ENCODE measurements at places on chromosomes 5 and 9.

- DNase-seq = no peak
These were observed 10.7 kb downstream of the IL4 start for GRCh38 chr5:132684491-132684890.

GRCh38 chr5:154464438-154464837, 13.6 kb downstream of the HAND1 start:
- no peak for DNase-seq

DNA sequence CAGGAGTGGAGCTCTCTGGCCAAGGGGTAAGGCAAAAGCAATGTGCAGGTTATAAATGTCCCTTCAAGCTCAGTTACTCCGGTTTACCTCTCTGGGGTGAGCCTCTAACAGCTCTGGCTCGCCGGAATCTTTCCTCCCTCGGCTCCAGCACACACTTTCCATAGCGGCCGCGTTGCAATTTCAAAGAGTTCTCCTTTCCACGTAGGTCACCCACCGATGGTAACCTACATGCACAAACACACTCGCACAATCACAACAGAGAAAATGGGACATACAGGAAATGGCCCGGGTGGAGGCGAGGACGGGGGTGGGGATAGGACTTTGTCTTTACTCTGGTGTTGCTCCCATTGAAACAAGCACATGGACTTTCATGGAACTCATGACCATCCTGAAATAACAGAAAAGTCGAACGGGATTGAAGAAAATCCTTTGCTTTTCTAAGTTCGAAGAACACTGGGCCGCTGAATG, 1.2 kb downstream of the LHFPL2 start:
- DNase-seq = no peak

DNA sequence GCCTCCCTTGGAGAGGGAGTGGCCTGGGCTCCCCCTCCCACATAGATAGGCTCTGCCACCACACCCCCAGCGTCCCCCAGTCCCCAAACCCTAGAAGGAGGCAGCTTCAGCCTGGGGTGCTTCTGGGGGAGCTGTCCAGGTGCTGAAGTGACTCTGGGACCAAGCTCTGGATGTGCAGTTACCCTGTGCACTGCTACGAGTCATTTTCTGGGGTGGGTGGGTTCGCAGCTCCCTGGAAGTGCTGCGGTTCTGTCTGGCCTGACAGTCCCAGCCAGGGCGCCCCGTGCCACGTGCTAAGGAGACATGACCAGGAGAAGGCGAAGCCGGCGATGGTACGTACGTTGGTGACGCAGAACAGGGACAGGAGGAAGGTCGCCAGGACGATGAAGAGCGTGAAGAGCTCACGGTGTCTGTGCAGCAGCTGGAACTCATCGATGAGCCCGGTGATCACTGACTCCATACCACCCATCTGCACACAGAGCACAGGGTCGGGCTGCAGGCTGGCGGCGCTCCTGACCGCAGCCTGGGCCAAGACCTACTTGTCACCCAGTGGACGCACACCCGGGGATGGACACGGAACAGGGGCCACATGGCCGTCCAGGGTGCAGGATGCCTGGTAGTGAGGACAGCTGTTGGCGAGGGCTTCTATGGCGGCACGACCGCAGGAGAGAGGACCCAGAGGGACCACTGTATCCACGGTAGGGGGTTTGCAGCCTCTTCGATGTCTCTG, 35.7 kb downstream of the SLC6A3 start:
- DNase-seq = no peak

GRCh38 chr5:4191041-4191440, 595.4 kb downstream of the IRX1 start:
- no peak for DNase-seq

DNA sequence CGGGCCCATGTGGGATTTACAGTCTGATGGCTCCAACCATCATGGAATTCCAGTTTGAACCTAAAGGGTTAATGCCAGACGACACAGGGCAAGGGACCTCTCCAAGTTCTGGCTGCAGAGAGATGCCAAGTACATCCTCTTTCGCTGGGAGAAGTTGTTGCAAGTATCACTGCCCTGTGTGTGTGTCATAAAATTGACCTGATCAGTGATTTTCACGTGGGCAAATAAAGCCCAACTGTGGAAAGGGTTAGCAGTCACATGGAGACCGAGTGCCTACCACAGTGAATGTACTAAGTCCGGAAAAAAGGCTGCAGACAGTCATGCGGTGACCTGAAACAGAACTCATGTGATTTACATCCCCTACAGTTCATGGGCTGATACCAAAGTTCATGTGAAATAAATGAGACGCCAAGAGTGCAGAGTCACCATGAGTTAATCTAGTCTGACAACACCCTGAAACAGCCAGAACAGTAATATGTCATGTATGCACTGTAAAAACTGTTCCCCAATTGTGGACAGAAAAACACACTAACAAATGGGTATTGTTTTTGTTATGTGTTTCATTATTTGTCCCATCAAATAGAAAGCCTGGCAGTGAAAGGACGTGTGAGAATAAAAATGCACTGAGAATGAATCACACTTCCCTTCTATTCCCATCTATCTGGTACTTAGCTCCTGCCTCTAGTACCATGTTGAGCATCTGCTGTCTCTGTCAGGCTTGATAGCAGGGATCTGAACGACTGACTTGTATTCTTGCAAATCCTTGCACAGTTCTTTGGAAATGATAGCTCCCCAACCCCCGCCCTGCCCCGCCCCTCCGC, 115.7 kb downstream of the SUSD1 start:
- DNase-seq = no peak

DNA sequence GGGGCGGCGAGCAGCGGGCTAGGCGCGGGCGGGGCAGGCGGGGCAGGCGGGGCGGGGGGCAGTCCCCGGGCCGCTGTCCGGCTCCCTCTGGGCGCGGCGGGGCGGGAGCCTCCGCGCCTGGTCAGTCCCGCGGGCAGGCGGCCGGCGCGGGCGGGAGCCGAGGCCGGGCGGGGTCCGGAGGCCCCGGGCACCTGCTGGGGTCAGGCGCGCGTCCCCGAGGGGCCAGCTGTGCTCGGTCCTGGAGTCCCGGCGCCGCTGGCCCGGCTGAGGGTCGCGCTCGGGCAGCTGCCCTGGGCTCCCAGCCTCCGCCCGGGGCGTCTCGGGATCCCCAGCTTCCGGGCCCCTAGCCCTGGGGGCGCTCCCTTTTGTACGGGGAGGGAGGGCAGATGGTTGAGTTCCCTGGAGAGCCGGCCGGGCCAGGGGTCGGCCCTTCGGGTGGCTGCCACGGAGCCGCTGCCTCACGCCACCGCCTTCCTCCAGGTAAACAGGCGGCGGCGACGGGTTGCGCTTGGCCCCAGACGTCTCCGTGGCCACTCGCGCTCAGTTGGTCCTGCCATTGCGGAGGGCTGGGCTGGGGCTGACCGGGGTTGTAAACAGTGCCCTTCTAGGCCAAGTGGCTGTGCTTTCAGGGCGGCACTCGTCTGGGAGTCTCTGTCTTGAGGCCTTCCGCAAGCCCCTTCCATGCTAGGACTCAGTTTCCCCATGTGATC, 473 bp downstream of the ZBTB34 start:
- no peak for DNase-seq

GRCh38 chr9:121790841-121791240, 139.4 kb downstream of the DAB2IP start:
- DNase-seq = no peak

- no peak for DNase-seq
These were observed 241.5 kb upstream of the CDH18 start for GRCh38 chr5:20229303-20230005.

- DNase-seq = no peak
These were observed 166.4 kb downstream of the FAM170A start for GRCh38 chr5:119795768-119796167.

DNA sequence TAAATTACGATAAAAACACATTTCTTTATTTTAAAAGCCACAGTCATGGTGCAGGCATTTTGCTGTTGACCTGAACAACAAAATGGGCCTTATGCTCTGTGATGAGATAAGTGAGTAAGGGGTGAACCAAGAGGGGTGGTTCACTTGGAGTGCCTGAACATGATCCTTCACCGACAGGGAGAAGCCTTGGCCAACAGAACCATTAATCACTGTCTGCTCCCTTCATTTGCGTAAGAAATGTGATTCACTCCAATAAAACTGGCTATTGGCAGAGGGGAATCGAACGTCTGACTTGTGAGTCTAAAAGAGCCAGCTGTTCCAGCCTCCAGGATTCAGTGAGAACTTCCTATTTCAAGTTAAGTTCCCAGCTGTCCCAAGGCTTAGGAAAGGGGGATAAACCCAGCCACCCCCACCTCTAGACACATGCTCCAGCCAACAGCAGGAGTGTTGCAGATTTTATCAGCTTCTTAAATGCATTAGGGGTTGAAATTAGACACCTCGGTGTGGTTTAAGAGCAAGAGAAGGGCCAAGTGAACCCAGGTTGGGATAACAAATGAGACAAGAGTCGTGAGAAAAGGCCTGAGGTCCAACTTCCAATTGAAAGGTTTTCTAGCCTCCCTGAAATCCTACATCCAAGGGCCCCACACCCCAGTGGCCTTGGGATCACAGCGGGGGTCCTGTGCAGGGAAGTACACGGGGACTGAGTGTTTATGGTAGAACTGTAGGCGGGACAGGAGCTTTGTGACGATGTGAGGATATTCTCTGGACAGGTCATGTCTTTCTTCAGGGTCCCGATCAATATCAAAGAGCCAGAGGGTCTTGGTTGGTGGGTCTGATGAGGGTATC, 131.4 kb upstream of the LHFPL2 start:
- no peak for DNase-seq

- no peak for DNase-seq
These were observed 21.3 kb downstream of the GALNT10 start for GRCh38 chr5:154211641-154212390.

DNA sequence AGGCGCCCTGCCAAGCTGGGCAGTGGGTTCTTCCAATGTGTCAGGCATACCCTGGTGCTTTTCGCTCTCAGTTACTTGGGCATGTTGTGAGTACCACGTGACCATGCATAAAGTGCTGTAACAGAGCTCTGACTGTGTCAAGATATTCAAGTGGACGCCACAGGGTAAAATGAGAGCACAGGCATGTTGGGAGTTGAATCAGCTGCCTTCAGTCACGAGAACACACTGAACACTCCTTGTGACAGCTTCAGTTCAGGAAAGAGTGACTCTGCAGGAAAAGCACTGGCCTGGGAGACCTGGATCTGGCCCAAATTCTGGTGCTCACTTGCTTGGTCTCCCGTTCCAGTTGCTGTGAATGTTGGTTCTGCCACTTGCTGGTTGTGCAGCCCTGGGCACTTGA, 5.1 kb downstream of the MLANA start:
- DNase-seq = no peak

DNA sequence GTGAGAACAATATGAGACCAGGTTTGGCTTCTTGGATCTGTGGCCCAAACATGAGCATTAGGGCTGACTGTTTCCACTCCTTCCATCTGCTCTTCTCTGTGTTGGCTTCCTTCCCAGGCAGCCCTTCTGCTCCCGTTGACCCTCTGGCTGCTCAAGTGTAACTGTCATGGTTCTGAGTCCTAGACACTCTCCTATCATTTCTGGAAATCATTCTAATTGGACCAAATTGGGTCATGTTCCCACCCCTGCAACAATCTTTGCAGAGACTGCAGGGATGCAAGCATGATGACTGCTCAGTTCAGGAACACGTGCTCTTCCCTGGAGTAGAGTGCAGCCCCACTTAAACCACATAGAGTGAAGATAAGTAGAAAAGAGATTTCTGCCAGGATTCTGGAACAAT, 741.4 kb downstream of the TAF11L14 start:
- no peak for DNase-seq

GRCh38 chr5:118126159-118126558, 862.2 kb downstream of the DTWD2 start:
- no peak for DNase-seq

GRCh38 chr5:14061106-14061505, 82.0 kb upstream of the TRIO start:
- no peak for DNase-seq

GRCh38 chr9:38274800-38275199, 117.7 kb upstream of the ALDH1B1 start:
- no peak for DNase-seq

DNA sequence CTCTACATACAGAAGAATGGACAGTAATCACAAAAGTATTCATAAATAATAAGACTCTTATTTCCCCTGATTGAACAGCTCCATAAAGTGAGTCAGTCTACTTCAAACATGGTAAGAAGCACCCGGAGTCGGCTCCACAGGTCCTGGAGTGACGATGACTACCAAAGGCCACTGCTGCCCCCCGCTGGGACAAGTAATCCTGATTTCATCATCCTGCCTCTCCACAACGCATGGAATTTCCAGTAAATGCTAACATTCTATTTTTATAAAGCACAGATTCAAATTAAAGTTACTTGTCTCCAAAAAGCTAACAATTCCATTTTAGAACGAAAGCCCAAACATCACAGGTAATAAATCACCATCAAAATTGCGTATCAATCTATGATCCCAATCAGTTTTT, 16.2 kb downstream of the ATPSCKMT start:
- DNase-seq = no peak

- no peak for DNase-seq
These were observed 41.4 kb upstream of the PJA2 start for GRCh38 chr5:109451146-109451545.

GRCh38 chr5:36691226-36691625, 84.8 kb downstream of the SLC1A3 start:
- DNase-seq = no peak

- no peak for DNase-seq
These were observed 10.5 kb downstream of the CXCL14 start for GRCh38 chr5:135568246-135568645.

DNA sequence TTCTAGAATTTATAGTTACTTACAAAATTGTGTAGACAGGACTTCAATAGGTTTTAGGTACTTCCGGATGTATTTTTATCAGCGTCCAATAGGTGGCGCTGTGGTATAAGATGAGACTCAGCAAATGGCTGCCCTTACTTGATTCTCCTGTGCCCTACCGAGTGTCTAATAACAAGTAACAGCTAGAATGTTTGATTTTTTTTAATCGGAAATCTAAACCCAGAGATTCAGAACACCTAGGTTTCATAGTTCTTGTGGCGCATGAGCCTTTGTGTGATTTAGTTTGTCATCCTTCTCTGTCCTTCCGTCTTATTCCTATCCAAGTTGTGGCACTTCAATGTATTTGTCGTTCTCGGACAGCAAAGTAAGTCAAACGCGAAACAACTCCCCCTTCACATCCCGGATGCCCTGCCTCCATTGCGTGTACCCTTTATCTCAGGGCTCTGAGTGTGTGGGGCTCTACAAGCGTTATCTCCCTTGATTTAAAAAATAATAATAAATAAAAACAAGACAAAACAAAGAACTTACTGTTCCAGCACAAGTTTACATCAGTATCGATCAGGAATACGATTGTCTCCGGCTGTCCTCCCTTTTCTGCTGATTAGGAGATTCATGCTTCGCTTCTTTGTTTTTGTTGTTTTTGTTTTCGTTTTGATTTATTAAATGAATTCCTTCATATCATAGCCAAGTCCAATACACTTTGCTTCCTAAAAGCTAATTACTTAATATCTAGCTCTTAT, 50.7 kb upstream of the SLC30A5 start:
- peak; percentile 61 for DNase-seq

GRCh38 chr9:110261632-110262031, 5.3 kb upstream of the TXN start:
- no peak for DNase-seq

DNA sequence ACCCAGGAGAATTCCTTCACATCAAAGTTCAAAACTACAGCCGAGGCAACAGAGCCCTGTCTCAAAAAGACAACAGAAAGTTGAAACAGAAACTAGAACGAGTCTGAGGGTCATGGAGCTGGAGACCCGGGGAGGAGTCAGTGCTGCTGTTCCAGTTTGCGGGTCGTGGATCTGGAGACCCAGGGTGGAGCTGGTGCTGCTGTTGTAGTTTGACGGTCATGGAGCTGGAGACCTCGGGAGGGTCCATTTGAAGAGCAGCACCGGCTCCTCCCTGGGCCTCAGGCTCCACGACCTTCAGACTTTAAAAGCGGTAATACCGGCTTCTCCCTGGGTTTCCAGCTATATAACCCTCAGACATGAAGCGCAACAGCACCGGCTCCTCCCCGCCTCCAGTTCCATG, 13.0 kb upstream of the LCN15 start:
- DNase-seq = no peak

All from activated CD8-positive, alpha-beta memory T cell treated with anti-CD3 and anti-CD28 coated beads for 4 hours (primary cell).